ENCODE measurements at places on chromosomes 4 and X. TPM values are rescaled to one million over a fixed set of nuclear protein-coding genes. Genes with fewer than 3 reads are reported as not detected.

The BEX4 gene
- total RNA-seq = 9.9 TPM

The NSUN7 gene
- not detected for total RNA-seq

The COL25A1 gene
- total RNA-seq = not detected

The FREM3 gene
- total RNA-seq = not detected

The MTMR8 gene
- total RNA-seq = 4.9 TPM

The HELT gene
- not detected for total RNA-seq

The CABS1 gene
- not detected for total RNA-seq

The RBMXL3 gene
- total RNA-seq = not detected

The ADGRG2 gene
- not detected for total RNA-seq

The MORC4 gene
- 9.4 TPM for total RNA-seq

Measured in activated CD4-positive, alpha-beta T cell treated with anti-CD3 and anti-CD28 coated beads, Interleukin-2, amount 10 ng/mL, durations not matched to agents 7 days and 5 days (primary cell).